HCT116 (cell line): ENCODE measurements at places on chromosomes 2 and 18.

GRCh38 chr2:197210430-197210829 is 100.2 kb downstream of the ANKRD44 start:
- no peak for DNase-seq

GRCh38 chr2:203534621-203535077 is 452 bp downstream of the RAPH1 start:
- DNase-seq: no peak

DNA sequence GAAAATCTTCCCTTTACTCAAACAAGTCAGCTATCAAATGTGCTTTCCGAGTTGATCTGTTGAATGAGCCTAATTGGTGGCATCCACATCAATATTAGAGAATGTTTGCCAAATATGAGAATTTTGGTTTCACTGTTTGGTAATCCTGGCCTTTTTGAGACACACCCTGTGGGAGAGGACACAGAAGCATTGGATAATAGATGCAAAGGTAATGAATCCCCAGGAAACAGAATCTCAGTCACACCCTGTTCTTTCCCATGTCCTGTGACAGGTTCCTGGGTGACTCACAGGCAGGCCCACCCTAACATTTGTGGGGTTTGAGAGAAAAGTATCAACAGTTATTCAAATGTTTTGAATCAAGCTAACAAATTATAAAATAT is 99.8 kb upstream of the PELI1 start:
- no peak for DNase-seq

DNA sequence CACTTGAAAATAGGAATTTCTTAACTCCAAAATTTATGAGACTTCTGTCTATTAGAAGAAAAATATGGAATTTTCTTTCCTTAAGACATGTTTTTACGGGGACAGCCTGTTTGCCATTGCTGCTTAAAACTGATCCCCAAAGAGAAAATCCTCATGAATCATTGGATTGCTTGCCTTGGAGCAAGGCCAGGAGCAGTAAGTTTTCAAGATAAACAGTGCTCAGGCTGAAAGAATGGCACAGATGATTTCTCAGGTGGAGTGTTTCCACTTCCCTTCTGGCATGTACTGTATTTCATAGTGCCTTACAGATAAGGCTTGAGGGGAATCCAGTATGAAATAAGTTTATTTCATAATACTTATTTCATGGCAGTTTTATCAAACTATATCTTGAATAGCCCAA is 74.3 kb upstream of the MMADHC start:
- DNase-seq: no peak

- no peak for DNase-seq
These were observed 230.6 kb downstream of the SETBP1 start for GRCh38 chr18:44911260-44911659.

GRCh38 chr18:52341608-52342381 is 1.8 kb downstream of the DCC start:
- DNase-seq: no peak
